ENCODE measurements at places on chromosomes 7 and 10.

- DNase-seq: no peak
Measured at GRCh38 chr10:49298671-49298982, 343 bp upstream of the C10orf71 start.

DNA sequence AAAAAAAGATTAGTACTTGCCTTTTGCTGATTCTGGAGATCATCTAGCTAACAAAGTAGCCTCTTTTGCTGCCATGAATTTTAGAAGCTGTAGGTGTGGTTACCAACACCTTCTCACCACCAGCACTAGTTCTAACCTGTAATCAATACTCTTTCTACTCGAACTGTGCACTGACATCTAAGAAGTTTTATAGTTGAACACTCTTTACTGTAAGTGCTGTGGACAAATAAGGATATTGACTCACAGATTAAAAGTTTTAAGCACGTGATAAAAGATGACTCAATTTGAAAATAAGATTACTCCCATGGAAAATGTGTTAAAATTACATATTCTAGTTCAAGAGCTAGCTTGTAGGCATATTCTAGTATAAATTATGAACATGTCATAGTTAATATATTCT is 89.9 kb downstream of the REEP3 start:
- no peak for DNase-seq

GRCh38 chr10:77248104-77248790 is 389.4 kb downstream of the KCNMA1 start:
- DNase-seq: no peak

DNA sequence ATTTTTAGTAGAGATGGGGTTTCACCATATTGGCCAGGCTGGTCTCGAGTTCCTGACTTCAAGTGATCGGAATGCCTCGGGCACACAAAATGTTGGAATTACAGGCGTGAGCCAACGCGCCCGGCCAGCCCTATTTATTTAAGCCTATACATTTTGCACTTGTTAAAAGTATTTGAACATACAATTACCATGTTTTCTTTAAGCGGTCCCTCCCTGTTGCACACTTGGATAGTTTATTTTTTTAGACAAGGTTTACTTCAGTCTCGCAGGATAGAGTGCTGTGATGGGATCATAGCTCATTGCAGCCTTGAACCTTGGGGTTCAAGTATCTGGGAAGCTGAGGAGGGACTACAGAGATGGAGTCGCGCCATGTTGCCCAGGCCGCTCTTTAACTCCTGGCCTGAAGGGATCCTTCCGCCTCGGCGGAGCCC is 35.7 kb upstream of the SRRM3 start:
- no peak for DNase-seq

- no peak for DNase-seq
Measured at GRCh38 chr7:5429857-5430611, 6.4 kb upstream of the TNRC18 start.

DNA sequence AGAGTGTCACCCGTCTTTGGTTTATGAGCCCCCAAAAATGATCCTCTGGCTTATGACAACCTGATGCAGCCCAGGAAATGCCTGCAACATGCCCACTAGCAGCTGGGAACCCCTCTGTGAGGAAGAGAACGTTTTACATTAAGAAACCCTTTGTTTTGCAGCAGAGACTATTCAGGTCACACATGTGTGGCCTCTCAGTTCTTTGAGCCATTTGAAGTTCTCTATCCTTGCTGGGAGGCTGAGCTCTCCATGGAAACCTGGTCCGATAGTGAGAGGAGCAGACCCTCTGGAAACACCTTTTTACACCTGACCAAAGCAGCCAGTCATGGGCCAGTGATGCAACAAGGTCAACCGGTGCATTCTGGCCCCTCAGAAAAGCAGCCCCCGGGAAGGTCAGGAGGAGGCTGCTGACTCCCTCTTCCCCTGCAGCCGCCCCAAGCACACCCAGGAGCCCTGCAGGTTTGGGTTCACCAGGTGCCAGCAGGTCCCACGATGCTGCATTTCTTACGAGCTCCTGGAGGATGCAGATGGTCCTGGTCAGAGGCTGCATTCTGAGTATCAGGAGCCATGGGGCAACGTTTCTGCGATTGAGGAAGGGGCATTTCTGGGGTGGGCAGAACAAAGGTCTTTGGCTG is 134.3 kb downstream of the ZMYND11 start:
- DNase-seq: no peak

- no peak for DNase-seq
Measured at GRCh38 chr7:137453356-137453755, 109.8 kb upstream of the PTN start.

DNA sequence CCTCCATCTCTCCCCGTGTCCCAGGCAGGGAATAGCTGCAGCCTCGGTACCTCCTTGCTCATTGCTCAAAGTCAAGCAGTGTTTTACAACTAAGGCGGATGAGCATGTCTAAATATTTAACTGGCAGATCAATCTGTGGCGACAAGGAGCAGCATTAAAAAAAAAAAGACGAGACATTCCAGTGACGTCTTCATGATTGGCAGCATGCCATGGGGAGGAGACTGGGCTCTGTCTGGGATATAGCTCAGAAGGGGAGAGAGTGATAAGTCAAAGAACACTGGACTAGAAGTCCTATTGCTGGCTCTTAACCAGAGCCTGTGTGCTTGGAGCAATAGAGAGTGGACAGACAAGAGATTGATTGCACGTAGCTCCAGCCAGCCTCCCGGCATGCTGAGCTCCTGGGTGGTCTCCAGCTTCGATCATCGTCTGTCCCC is 287.5 kb upstream of the PODXL start:
- no peak for DNase-seq

DNA sequence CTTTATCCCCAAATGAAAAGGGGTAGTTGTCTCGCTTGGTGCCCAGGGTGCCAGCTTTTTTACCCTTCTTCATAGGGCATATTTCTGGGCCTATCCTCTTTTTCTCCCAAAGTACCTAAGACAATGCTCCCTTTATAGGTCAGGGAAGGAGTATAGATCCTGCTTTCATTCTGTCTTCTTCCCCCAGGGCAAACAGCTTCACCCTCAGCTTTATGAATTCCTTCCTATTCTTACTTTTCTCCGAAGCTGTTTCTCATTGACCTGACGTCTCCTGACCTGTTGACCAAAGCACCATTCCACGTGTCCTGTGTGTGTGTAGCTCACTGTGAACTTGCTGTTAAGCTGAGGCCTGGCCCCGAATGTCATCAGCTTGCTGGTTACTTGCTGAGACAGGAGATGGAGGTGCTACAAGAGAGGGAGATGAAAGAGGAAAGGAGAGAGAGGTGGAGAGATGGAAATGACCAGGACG is 48.9 kb downstream of the PYROXD2 start:
- no peak for DNase-seq

DNA sequence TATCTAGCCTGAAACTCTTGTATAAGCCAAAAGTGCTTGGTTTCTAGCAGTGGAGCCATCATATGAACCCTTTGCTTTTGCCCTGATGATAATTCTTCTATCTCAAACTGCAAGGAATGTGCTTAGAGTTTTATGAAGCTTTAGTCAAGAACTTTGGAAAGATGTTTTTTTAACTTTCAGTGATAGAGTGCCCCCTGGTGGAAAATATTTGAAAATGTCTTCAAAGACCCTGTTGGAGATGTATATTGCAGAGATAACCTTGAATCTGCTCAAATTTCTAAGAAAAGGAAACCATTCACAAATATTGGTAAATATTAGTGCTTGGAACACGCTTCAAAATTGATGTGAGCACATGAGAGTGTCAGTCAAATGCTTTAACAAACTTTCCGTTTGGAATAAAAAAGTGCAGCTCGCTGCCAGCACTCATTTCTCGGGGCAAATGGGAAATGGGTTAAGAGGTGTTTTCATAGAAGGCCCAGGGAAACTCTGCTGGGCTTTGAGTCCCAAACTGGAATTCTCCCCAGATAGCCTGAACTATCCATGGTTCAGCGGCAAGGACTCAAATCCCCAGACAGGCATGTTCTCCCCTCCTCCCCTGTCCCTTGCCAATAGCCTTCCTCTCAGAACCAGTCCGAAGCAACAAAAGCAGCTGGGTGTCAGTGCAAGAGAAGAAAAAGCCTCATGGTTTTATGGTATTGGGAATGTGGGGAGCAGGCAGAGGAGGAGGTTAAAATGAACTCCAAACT is 129.3 kb downstream of the MYOF start:
- no peak for DNase-seq
